ENCODE measurements at places on chromosomes 1 and 21.

DNA sequence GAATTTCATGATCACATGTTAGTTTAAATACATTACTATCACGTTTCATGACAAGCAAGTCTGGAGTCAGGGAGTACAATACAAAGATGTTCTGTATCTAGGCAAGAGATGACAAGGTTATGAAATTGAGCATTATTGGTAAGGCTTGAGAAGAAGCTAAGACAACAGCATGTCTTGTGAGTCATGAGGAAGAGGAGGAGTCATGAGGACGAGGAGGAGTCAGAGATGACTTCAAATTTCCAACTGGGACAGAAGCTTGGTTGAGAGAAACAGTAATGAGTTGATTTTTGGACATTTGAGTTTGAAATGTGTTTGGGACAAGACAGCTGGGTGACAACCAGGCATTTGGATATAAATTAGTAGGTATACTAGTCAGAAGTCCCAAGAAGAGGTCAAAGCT is 4.3 kb upstream of the UBE2U start:
- DNase-seq, result peak; percentile 71

DNA sequence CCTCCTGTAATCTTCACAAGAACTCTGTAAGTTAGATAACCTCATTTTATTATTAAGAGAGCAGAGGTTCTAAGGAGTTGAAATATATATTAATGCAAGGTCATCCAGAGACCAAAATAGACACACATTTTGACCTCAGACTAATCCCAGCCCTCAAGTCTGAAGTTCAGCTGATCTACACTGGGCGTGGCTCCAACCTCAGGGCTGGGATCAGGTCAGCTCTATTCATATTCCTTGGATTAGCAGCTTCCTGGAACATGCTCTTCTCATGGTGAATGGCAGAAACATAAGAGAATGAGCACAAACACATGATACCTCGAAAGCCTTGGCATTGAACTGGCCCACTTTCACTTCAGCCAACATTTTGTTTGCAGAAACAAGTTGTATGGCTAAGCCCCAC is 200.8 kb upstream of the ST6GALNAC5 start:
- DNase-seq, result no peak

DNA sequence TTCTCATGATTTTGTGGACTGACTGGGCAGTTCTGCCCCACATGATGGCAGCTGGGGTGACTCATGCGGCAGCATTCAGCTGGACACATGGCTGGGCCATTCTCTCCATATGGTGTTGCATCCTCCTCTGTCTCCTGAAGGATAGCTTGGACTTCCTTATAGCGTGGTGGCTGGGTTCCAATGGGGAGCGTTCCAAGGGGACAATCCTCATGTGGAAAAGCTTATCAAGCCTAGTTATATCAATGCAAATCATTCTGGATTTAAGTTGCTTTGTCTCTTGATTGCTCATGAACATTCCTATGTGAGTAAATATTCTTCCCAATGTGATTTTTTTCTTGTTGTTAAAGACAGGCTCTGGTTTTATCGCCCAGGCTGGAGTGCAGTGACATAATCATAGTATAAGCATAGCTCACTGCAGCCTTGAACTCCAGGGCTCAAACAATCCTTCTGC is 13.2 kb upstream of the SLC2A1 start:
- DNase-seq, result peak; percentile 55

GRCh38 chr1:41503538-41504113 is 19.1 kb upstream of the EDN2 start:
- DNase-seq, result no peak

DNA sequence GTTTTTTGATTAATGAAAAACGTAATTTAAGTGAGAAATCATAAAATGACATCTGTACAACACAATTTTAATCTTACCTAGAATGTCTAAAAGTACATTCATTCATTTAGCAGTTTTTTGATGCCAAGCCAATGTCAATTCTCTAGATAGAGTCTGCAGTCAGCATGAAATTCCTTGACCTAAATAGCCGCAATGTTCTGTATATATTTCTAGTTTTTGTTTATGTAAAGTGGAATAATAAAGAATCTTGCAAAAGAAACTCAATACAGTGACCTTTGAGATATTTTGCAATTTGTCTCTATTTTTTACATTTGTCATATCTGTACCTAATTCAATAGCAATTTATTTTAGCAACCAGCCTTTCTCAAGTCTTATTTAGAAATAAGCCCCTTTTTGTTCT is 176.0 kb downstream of the ATP6V1G3 start:
- DNase-seq, result peak; percentile 77

GRCh38 chr21:25881524-25882376 is 147.0 kb downstream of the GABPA start:
- peak; percentile 63 for DNase-seq

- DNase-seq, result no peak
Measured at GRCh38 chr1:245416781-245417180, 262.0 kb downstream of the KIF26B start.

DNA sequence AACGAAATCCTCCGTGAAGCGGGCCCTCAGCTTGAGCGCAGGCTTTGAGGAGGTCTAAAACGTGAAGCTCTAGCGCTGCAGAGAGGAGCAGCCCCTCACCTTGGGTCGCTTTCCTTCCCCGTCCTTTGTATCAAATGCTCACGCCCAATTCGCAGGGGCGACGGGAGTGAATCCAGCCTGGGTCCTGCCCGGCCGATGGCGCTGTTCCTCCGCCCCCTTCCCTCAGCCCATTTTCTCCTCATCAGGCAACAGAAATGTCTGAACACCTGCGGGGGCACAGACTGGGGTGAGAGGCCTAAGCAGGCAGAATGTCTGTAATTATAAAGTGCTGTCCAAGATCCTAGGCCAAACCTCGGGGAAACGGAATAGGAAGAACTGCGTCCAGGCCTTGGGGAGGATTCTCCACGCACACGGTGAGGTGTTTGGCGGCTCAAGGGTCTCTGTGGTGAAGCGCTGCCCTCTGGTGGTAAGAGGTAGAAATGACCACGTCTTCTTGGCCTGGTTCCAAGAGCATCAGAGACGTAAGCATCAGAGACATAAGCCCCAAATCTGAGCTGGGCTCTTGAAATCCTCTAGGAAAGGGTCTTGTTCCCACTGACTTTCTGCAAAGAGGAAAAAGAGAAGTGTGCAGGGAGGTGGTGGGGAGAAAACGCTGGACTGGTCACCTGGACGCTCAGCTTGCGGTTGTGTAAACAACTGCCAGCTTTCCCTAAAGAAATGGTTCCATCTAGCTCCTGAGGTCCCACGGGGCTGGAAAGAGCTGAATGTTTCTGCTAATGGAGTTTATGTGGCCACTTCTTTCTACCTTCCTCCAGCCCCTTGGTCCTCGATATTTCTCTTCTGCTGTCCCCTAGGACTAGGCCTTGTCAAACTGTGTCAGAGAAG is 92.1 kb upstream of the CD53 start:
- DNase-seq, result peak; percentile 63

- DNase-seq, result no peak
Measured at GRCh38 chr1:94821636-94822305, 1.6 kb downstream of the SLC44A3 start.

- peak; percentile 62 for DNase-seq
Measured at GRCh38 chr1:102851616-102852015, 256.7 kb downstream of the COL11A1 start.

DNA sequence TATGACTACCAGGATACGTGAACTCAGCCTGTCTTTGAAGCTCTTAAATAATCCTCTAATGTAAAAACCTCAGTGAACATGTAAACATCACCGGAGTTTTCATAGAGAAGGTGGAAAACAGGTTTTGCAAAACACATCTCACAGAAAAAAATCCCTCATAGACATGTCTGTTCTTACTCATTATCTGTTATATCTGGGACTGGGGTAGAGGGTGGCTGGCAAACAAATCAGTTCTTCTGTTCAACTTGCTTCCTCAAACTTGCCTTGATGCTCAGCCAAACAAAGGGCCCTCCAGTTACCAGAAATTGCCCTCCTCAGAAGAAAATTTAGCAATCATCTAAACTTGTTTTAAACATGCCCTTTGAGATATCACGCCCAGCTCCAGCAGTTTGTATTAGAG is 66.1 kb upstream of the CXADR start:
- no peak for DNase-seq

GRCh38 chr1:245870698-245871097 is 636.4 kb downstream of the SMYD3 start:
- DNase-seq, result no peak

GRCh38 chr1:220391491-220391890 is 119.2 kb upstream of the RAB3GAP2 start:
- DNase-seq, result no peak

DNA sequence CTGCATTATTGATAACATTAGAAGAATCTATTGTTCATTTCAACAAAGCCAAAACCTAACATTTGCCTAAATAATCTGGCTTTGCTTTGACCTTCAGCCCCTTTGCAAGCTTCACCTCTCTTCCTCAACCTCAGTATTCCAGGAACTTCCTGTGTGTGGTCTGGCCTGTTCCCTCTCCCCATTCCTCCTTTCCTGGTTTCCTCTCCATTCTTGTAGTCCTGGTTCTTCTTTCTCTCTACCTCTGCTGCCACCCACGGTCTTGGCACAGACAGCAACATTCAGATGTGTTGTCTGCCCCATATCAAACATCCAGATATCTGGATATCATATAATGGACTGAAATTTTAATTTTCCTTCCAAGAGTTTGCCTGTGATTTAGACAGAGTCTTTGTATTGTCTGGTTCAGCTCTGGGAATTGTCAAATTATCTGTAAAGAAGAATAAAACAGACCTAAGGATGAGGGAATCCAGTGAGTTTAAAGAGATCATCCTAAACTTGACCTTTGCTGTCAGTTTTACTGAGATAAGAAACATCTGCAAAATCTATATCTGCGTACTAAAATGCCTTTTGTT is 148.1 kb upstream of the KCTD3 start:
- no peak for DNase-seq

- DNase-seq, result no peak
Measured at GRCh38 chr1:53068314-53069099, 6.5 kb downstream of the PODN start.

DNA sequence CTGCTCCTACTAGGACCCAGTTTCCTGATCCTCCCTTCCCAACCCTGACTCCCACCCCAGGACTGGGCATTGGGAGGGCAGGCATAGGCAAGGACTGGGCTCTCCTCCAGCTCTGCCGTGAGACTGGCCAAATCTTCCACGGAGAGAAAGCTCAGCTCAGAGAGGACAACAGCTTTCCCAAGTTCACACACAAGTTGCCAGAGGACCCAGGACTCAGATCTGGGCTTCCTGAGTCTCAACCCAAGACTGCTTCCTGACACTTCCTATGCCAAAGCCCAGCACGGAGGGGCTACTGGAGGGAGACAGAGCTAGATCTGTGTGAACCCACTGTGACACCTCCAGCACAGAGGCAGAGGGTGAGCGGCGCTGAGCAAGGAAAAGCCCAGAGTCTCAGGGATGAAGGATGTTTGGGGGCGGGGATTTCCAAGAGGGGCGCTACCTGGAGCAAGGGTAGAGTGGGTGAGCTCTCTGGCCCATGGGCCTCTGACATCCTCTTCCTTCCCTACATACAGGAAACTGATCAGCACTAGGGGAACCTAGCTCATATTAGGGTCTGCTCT is 7.1 kb downstream of the PDZK1IP1 start:
- DNase-seq, result no peak

- DNase-seq, result no peak
Measured at GRCh38 chr1:34627465-34628240, 127.2 kb upstream of the GJB5 start.

DNA sequence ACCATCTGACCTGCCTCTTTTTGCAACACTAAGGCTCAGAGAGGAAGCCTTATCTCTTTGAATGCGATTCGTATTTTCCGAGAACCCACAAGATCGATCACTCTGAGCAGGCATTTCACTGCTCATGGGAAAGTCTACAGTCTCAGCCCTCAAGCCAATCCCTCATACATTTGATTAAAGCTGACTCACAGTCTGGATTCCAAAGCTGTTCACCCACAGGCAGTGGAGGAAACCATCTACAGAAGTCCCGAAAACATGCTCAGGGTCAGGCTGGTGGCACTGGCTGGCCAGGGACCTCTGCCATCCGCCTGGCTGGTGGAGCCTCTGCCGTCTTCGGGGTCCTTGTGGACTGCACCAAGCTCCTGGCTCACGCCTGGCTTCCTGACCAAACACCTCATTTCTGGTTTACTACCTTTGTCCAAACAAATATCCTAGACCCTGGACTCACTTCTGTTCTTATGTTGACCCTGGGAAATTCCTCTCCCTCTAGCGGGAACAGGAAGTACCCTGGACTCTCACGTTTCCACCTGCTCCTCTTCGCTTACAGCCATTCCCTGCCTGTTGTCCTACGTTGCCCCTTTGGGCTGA is 650.0 kb downstream of the SMYD3 start:
- DNase-seq, result peak; percentile 95

DNA sequence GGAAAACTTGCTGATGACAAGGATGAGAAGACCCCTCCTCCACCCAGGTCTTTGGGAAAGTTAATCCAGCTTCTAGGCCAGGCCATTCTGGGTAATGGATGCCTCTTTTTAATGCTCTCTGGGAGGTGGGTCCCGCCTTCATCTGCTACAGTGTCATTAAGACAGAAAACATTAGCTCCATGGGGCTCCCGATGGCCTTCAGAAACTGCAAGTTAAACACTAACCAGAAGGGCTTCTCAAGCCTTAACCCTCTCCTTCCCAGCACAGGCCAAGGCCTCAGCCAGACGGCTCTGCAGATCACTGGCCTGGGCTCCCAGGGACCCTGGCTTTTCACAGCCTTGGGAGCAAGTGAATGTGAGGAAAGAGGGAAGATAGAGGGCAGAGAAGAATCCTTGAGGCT is 364.9 kb downstream of the MATN1 start:
- no peak for DNase-seq

GRCh38 chr1:63829349-63830327 is 55.8 kb downstream of the ROR1 start:
- peak; percentile 53 for DNase-seq

- no peak for DNase-seq
Measured at GRCh38 chr21:26888931-26889330, 43.7 kb upstream of the ADAMTS1 start.

- DNase-seq, result peak; percentile 37
Measured at GRCh38 chr1:56803561-56804156, 15.5 kb downstream of the FYB2 start.

- DNase-seq, result no peak
Measured at GRCh38 chr1:216090556-216090955, 332.7 kb downstream of the USH2A start.

DNA sequence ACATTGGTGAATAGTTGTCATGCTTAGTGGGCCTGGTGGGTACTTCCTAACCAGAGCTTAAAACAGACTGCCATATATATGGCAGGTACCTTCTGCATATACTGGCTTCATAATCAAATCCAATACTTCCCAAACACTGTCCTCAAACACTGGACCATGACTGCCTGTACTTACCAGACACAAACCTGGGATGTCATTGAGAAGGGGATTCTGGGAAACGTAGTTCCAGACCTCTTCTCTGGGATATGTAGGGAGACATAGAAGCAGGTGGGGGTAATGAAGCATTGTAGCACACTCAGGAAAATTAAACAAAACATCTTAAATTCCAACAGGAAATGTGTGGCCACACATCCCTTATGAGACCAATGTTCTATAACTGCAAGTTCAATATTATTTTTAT is 76.5 kb upstream of the ADAMTS5 start:
- DNase-seq, result no peak

- DNase-seq, result no peak
Measured at GRCh38 chr1:110607536-110608230, 1.5 kb upstream of the KCNA2 start.
